NCI-H146 (cell line): ENCODE measurements at places on chromosomes 2 and 18.

DNA sequence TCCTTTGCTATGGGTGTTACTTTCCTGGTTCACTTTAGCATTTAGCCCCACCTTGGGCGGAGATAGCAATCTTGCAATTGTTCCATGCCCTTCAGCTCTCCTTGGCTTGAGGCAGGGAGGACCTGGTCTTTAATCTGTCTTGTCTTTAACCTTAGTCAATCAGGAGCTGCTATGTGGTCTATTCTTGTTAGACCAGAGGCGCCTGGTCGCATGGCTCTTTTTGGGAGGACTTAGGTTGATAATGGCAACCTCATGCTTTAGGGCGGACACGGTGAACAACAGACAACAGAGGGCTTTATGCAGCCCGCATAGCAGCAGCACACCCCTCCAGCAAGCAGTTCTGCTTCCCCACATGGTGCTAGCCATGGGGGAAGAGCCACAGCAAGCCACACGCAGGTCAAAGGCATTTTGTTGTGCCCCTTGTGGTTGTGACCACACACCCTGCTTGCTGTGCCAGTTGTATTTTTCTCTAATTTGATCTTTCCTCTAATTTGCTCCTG, 17.7 kb upstream of the ZDBF2 start:
- DNase-seq: no peak

DNA sequence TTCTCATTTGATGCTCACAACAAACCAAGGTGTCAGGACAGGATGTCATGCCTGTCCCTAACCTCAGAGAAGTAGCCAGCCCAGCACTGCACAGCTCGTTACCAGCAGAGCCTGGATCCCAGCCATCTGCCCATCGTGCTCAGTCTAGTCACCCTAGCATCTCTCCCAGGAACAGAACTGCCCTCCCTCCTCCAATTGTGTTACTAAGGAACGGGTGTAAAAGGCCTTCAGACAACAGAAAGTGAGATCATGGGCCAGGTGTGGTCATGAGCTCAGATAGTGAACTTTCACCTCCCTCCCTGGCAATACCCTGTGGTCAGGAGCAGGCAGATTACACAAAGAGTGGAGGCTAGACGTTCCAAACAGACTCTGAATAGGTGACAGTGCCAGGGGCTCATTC, 111.8 kb upstream of the PPP1CB start:
- DNase-seq: peak; percentile 74

GRCh38 chr2:74845217-74845751, 11.4 kb downstream of the HK2 start:
- DNase-seq: no peak

- no peak for DNase-seq
Measured at GRCh38 chr2:10397297-10397875, 50.7 kb downstream of the ODC1 start.

GRCh38 chr18:46429130-46429529, 227.9 kb downstream of the LOXHD1 start:
- no peak for DNase-seq

- DNase-seq: no peak
Measured at GRCh38 chr2:116250376-116250775, 1564.1 kb upstream of the DDX18 start.

DNA sequence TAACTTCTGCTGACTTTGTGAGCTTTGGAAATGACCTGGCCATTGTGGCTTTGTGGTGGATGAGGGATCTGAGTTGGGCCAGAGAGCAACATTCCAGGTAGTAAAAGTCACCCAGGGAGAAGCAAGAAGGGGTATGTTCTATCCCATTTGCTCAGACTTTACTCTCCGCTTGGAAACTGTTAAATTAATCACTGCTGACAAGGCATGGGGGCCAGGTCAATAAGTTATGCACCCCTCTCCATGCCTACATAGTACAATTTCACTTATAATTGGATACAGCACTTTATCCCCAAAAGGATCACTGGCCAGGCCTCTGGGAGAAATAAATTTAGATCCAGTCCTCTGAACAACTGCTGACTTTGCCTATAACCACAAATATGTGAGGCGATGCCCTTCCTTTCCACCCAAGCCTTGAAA, 92.1 kb downstream of the RPRM start:
- no peak for DNase-seq

DNA sequence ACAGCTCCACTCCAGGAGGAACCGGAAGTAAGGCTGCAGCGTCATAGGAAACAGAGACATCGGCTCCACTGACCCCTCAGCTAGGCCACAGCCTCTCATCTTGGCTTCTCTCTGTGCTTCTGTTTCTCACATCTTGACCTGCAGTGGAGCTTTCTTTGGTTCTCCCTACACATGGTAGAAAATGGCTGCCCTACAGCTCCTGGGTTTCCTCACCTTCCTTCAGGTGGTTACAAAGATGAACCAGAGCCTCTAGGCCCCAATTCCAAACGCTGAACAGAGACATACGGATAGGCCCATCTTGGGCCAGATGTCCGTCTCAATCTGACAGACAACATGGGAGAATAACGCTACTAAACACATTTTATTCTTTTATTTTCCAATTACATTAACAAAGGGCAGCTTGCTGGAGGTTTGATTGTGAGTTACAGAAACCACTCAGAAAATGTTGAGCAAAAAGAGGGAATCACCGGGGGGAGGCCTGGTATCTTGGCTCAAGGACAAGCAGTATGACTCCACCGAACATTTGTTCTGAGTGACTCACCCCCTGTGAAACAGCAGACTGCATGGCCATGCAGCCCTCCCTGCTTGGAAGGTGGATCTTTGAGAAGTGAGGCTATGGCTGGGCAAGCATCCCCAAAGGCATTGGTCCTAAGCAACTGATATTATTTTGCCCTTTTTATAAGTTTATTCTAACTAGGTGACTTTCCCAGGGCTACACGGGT, 303.5 kb downstream of the CDCA7 start:
- DNase-seq: no peak

DNA sequence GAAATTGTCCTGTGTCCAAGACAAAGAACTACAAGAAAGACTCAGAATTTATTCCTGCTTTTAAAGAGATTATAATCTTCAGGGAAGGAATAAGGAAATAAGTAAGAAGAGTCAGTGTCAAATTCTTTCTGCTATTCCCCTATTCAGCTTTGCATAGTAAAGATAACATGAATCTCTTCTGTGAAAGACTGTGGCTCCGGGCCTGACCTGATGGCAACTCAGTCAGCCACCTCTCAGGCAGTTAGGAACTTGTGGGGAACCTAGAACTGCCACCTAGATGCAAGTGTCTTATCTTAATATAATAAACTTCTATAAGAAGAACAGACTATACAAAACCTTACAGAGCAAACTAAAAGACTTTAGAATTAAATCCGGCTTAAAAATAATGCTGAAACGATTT, 382.0 kb downstream of the RAD51AP2 start:
- DNase-seq: no peak

GRCh38 chr2:106165029-106165428, 29.1 kb downstream of the UXS1 start:
- no peak for DNase-seq

GRCh38 chr2:222532315-222532714, 108.0 kb downstream of the SGPP2 start:
- no peak for DNase-seq

- no peak for DNase-seq
Measured at GRCh38 chr18:48171490-48172188, 237.5 kb downstream of the ZBTB7C start.

DNA sequence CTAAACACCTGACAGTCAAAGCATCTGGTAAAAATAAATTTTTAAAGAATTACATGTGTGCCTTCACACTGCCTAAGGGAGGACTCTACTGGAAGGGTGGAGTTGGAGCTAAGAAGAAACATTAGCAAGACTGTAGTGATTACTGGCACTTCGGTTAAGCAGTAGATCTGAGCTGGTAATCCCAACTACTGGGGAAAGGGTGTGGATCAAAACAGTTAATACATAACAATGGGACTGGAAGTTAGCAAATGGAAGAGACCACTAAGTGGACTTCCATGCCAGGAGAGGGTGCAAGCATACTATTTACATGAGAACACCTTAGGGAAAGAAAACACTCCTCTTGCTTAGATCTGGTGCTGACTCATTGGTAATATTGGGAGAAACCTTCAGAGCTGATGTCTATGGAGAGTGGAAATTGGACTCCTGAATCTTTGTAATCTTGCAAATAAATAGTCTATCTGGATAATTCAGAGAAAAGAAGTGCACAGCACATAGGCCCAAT, 519.6 kb upstream of the LINC00305 start:
- DNase-seq: peak; percentile 35

- DNase-seq: no peak
Measured at GRCh38 chr18:67875060-67875459, 358.5 kb upstream of the DSEL start.

DNA sequence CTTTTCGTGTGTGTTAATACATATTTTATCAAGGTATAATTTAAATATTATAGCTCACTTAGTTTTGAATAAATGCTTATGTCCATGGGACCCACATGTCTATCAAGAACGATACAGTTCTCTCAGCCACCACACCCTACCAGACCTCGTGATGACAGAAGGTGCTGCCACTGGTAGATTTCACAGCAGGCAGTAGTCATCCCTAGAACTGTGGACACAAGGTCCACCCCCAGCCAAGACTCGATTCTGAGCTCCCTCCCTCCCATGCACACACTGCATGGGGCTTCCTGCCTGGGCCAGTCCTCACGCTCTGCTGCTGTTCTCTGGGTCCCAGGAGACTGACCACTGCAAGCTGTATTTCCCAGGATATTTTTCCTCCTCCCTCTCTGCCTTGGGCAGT, 26.5 kb upstream of the CREB1 start:
- DNase-seq: no peak

- no peak for DNase-seq
Measured at GRCh38 chr2:231034291-231034882, 2.9 kb upstream of the C2orf72 start.

- DNase-seq: no peak
Measured at GRCh38 chr2:223235986-223236385, 184.0 kb downstream of the KCNE4 start.

DNA sequence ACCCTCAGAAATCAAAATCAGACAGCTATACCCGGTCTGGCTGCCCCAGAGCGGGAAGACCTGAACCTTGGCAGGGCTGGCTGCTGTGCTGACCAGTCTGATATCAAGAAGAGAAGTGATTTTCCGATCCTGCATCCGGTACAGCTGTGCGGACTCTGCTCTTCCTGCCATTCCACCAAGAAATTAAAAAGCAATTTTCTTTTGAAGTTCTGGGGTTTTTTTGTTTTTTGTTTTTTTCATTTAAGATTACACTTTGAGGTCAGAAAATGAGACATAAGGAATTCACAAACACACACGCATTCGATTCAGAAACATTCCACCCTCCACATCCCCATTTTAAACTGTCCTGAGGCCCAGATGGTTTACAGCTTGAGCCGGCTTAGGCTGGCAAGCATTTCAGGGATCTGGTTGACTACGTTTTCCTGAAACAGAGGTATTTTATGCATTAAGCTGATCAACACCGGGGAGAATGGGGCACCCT, 156.5 kb downstream of the COL6A3 start:
- no peak for DNase-seq
